AML-193 (cell line): ENCODE measurements at places on chromosomes 3 and 15.

DNA sequence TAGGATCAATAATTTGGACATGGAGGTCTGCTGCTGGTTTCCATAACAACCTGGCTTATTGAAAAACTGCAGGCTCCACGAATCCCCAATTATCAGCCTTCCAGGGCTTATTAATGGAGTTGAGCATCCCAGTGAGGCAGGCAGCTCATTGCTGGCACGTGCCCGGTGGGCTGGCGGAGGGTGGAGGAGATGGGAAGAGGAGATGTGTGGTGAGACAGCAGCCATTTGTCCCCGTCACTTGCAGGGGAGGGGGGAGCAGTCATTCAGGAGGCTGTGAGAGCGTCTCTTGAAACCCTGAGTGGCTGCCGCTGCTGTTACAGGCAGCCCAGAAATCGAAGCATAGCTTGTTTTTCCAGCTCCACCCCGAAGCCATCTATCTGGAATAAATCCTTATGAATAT, 70.6 kb downstream of the GAP43 start:
- DNase-seq = no peak

DNA sequence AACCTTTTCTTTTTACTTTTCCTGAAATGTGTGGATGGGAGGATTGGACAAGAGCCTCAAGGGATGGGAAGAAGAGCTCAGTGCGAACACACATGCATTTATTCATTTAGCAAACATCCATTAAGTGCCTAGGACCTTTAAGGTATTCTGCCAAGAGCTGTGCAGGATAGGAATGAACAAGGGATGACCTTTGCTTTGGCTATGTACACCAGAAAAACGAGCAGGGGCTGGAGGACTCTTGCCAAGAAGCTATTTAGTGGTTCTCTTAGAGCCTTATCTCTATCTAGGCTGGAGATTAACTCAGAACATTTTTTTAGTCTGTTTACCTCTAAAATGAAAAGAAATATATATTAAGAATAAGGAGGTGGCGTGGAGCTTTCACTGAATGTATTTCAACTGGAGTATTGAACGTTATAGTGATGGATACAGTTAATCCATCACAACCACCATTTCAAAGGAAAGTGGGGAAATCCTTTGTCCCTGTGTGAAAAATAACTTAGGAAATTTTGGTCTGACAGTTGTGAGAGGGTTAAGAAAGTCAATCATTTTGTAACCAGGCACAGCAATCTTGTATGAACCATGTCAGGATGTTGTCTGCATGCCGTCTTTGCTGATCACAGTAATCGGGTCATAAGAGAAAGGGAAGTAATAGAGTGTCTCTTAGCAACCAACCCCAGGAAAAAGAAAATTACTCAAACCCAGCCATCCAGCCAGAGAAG, 279.0 kb downstream of the LPP start:
- DNase-seq = peak; percentile 87

- DNase-seq = no peak
Measured at GRCh38 chr15:52441841-52442240, 86.8 kb downstream of the MYO5A start.

- DNase-seq = no peak
Measured at GRCh38 chr15:58233341-58233740, 95.2 kb downstream of the AQP9 start.

- no peak for DNase-seq
Measured at GRCh38 chr15:73922186-73923151, 3.8 kb upstream of the LOXL1 start.

GRCh38 chr3:97959872-97960271, 12.4 kb downstream of the RIOX2 start:
- DNase-seq = no peak

DNA sequence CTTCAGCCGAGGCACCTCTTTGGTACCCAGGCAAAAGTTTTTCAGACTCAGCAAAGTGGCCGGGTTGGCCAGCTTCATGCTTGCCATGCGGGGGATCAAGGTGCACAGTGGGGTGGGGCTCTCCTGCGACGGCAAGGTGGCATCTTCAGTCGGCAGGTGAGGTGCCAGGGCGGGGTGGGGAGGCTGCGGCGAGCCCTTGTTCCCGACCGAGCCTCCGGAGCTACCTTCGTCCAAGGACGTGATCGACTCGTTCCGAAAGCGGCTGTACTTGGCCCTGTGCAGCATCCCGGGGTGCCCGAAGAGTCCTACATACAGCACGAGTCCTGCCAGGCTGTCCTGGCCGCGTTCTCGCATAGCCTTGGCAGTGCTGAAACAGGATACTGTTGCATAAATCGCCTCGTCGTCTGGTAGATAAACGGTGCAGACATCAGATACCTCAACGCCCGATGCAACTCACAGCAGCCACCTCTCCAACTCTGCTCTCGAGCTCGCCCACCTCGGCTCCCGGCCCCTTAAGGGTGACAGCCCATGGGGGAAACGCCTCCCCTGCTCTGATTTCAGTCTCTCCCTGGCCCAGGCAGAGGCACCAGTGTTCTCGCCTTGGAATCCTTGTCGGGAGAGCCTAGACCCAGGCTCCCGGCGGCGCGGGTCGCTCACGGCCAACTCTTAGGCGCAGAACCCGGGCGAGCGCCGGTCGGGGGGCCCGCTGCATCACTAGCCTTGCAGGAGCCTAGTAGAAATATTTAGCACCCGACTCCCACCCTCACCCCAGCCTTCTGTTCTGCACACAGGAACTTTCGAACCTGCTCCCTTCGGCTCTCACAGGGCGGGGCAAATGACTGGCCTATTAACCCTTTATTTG, 826 bp downstream of the SHC4 start:
- no peak for DNase-seq

- DNase-seq = no peak
Measured at GRCh38 chr15:51051776-51052175, 42.9 kb downstream of the TNFAIP8L3 start.

- DNase-seq = peak; percentile 35
Measured at GRCh38 chr15:90902840-90903732, at the start of gene MAN2A2. Gene MAN2A2, plus strand, starts transcription at chr15:90903302. Its CDS starts 906 bp downstream, at chr15:90904208.

GRCh38 chr3:188573956-188574355, 420.0 kb downstream of the LPP start:
- no peak for DNase-seq

DNA sequence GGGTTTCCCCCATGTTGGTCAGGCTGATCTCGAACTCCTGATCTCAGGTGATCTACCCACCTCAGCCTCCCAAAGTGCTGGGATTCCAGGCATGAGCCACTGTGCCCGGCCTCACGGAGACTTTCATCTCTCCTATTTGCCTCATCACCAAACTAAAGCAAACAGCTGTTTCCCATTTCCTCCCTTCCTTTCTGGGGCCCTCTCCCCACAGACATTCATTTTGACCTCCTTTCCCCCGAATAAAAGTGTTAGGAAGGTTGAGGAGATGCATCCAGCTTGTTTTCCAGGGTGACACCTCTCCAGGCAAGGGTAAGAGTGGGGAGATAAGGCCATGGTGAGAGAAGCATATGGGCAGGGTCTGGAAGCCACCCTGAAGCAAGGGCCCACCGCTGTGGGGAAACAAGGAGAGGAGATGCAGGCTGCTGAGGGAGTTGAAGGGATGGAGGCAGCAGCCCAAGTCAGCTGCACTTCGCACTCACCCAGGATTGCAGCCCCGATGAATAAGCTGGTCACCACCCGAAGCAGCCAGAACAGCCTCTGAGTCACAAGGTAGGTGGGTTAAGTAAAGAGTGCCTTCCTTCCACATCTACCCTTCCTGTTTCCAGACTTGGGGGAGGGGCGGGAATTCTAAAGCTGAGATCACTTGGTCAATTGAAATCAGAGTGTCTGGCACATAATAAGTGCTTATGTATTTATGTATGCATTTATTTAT, 7.7 kb downstream of the DUOXA2 start:
- DNase-seq = no peak

DNA sequence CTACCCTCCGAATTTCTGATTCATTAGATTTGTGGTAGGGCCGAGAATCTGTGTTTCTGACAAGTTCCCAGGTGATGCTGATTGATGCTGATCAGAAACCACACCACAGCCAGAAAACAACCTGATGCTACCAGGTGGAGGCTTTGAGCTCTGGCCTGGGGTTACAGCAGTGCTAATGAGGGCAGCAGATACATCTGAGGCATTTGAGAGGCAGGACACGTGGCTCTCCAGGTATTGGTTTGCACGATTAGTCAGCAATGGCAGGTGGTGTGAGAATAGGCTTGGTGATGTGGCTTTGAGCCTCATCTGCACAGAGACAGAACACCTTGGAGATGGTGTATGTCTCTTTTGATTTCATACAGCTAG, 78.8 kb upstream of the THBS1 start:
- DNase-seq = no peak

DNA sequence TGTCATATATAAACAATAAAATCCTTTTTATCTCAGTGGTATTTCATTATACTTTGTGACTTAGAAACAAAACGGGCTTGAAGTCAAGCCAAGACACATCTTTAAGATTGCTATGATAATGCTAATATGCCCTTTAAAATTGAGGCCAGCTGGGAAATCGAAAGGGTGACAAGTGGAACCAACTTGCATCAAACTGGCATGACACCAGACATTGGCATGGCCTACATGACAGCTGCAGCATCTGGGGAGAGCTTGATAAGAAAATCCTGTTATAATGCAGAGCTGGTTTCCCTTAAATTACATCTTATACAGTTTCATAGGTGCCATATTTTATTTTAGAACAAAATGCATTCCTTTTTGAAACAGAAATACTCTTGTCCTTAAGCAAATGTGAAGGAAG, 325.2 kb downstream of the ZBBX start:
- no peak for DNase-seq

GRCh38 chr3:107892955-107893624, 197.7 kb downstream of the CD47 start:
- DNase-seq = no peak

DNA sequence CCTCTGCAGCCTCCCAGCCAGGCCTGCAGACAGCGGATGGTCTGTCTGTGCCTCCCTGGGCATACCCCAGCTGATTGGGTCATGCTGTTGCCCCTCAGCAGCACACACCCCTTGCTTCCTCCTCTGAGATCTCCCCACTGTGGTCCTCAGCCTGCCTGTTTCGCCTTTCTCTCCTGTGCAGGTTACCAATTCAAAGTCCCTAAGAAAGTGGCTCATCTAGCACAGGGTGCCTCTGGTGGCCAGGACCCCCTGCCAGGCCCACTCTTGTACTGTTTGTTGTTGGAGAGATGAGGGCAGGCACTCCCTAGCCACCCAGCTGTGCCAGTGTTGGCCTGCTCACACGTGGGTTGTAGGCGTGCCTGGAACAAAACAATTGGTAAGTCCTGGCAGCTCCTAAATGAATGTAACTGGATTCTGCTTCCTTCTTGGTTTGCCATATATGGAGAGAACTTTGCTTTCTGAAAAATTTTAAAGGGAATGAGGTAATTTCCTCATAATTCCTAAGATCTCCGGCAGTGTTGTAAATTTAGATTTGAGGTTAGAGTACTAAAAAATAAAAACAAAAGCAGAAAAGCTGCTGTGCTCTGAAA, 213.2 kb upstream of the IL12A start:
- DNase-seq = no peak

DNA sequence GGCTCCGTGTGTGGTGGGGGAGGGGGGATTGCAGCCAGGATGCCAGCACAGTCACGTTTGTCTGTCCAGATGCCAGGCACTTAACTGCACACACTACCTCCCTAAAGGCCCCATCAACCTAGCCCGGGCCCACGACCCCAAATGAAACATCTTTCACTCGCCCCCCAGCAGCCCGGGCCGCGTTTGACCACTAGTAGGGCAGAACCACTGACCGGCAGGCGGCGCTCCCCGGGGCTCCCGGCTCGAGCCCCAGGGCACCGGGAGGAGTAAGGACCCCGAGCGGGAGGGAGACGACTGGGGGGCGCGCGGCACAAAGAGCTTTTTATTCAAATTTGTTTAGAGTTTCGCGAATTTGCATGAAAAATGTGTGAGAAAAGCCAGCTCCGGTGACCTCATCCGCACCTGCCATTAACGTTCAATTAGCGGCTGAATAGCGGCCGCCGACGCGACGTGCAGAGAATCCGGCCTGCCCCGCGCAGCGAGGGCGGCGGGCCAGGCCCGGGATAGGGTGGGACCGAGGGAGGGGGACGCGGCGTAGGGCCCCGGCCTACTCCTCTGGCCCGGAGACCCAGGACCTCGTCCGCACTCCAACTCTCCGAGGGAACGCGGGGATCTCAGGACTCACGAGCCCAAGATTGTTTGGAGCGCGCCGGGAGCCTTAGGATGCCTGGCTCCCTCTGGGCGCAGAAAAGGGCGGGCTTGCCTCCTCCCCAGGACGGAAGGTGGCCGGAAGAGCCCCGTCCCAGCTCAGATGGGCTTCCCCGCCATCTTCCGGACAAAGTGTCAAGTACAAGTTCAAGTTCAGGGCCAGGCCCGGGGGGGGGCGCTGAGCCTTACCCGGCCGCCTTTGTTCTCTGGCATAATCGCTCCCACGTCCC, 64.9 kb upstream of the POLG start:
- no peak for DNase-seq

- DNase-seq = no peak
Measured at GRCh38 chr3:151303751-151304150, 12.9 kb downstream of the GPR87 start.

DNA sequence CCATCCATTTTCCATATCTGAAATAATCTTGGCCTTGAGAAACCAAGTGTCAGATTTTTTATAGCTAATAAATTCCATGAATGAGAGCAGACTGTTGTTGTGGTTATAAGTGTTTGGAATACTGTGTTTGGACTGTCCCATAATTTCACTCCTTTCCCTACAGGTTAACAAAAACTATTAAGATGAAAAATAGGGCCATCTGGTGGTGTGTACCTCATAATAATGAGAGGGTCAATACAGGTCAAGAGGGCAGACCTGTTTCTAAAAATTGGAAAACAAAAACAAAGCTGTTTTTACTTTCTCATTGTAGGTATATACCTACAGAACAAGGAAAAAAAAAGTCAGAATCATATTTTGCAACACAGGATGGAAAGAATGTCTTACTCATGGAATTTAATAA, 553.8 kb upstream of the SGO1 start:
- no peak for DNase-seq

DNA sequence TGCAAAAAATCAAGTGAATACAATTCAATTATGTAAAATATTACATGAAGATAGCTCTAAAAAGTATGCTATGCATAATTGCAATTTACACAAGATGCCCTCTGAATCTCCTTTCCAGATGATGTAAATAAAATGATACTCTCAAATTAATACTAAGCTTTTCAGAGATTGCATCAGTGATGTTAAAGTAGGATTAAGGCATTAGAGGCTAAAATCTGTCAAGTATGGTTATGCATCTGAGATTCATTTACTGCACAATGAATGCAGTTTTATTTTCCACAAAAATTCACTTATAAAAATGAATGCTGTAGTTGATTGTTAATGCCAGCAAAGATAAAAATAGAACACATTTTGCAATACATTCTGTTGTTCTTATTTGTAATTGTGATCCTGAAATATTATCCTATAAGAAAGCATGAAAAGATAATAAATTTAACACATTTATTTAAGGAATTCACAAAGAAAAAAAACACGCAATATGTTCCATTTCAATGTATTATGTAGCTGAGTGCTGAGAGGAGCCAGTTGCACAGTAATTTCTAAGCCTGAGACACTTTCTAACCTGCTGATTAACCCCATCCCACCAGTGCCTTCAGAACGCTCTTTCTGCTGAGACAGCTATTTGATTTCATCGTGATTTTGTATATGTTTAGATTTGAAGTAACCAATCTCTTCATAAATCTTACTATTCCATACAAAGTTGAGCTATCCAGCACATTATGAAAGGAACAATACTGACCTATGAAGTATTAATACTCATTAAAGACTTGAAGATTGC, 224.4 kb downstream of the CADM2 start:
- DNase-seq = no peak
